Immature natural killer cell (primary cell): ENCODE measurements at places on chromosomes 4 and X. TPM values are rescaled to one million over a fixed set of nuclear protein-coding genes. Genes with fewer than 3 reads are reported as not detected.

- no peak for DNase-seq
- H3K4me3 ChIP-seq = no peak overlapping the region
- no peaks in the 10 kb centered on the region for H3K36me3 ChIP-seq
- peaks cover 9% of the 10 kb centered on the region for H3K4me1 ChIP-seq
- no peak overlapping the region for H3K27ac ChIP-seq
- peaks cover 6% of the 10 kb centered on the region for H3K27me3 ChIP-seq
Observed at GRCh38 chr4:182825786-182826185, 91.4 kb downstream of the DCTD start.

GRCh38 chrX:32597777-32598176 is 613.6 kb downstream of the DMD start:
- no peaks in the 10 kb centered on the region for H3K36me3 ChIP-seq
- H3K4me3 ChIP-seq = no peak overlapping the region
- no peak for DNase-seq
- no peaks in the 10 kb centered on the region for H3K4me1 ChIP-seq

DNA sequence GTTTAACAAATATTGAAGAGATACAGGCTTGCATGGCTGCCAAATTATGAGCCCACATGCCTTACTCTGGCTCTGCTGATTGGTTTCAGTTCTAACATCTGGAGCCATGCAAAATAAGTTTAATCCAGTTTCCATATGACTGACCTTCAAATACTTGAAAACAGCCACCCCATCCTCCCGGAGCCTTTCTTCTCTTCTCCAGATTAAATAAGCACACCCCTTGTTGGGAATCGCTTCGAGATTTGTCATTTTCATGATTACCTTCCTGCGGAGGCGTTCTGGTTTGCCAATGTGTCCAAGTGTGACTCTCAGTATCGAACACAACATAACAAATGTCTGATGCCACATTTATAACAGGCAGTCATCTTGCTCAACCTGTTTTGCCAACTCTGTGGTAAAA is 101.6 kb upstream of the JADE1 start:
- no peak for DNase-seq
- no peaks in the 10 kb centered on the region for H3K27me3 ChIP-seq
- H3K4me1 ChIP-seq = peaks cover 3% of the 10 kb centered on the region
- no peak overlapping the region for H3K27ac ChIP-seq
- no peak overlapping the region for H3K4me3 ChIP-seq
- H3K36me3 ChIP-seq = no peaks in the 10 kb centered on the region

- no peaks in the 10 kb centered on the region for H3K4me1 ChIP-seq
- no peak for DNase-seq
- H3K4me3 ChIP-seq = no peak overlapping the region
- H3K27ac ChIP-seq = no peak overlapping the region
- no peaks in the 10 kb centered on the region for H3K27me3 ChIP-seq
- no peaks in the 10 kb centered on the region for H3K36me3 ChIP-seq
Observed at GRCh38 chrX:35841872-35842271, 43.7 kb downstream of the MAGEB16 start.

DNA sequence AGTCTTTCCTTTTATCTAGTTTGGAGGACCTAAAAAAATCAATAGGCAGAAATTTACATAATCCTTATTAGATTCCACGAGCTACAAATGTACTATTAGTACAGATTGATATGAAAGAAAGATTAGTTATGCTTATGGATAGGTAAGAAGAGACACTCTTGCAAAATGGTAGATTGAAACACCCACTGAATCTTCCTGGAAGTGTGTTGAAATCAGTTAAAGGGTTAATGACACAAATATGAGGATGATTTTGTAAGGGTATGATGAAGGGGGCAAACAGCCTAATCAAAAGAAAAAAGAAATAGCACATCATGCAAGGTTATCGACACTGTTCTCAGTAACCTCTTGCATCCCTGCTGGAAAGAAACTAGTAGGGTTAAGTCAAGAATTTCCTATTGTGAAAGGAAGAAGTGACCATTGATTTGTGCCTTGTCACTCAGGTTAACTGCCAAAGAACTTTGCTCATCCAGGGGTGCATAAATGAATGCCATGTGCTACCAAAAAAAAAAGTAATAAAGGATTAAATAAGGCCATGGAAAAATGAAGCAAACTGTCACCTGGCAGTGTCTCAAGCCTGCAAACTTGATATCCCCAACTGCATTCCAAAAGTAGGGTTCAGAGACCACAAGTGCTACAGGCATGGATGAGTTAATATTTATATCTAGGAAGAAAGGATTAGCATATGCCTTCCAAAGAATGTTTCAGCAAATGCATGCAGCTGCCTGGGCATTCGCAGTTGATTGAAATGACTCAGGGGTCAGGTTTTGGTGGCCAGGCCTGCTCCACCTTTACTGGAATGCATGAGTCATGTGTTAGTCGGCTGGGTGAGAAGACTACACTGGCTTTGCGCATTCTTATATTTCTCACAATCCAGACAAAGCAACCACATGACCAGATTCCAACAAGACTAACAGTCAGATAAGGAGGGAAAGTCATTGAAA is 78.3 kb upstream of the ATXN3L start:
- H3K4me1 ChIP-seq = peaks cover 23% of the 10 kb centered on the region
- H3K27me3 ChIP-seq = peaks cover 5% of the 10 kb centered on the region
- H3K27ac ChIP-seq = no peak overlapping the region
- no peak for DNase-seq
- H3K36me3 ChIP-seq = peaks cover 2% of the 10 kb centered on the region

- no peak for DNase-seq
- peaks cover 5% of the 10 kb centered on the region for H3K27me3 ChIP-seq
- H3K27ac ChIP-seq = no peak overlapping the region
Observed at GRCh38 chrX:131650637-131651410, 107.0 kb downstream of the OR13H1 start.

- DNase-seq = no peak
- H3K36me3 ChIP-seq = no peaks in the 10 kb centered on the region
- no peak overlapping the region for H3K27ac ChIP-seq
- H3K27me3 ChIP-seq = peaks cover 13% of the 10 kb centered on the region
- no peaks in the 10 kb centered on the region for H3K4me1 ChIP-seq
Observed at GRCh38 chr4:48913346-48913745, 6.8 kb upstream of the OCIAD2 start.

DNA sequence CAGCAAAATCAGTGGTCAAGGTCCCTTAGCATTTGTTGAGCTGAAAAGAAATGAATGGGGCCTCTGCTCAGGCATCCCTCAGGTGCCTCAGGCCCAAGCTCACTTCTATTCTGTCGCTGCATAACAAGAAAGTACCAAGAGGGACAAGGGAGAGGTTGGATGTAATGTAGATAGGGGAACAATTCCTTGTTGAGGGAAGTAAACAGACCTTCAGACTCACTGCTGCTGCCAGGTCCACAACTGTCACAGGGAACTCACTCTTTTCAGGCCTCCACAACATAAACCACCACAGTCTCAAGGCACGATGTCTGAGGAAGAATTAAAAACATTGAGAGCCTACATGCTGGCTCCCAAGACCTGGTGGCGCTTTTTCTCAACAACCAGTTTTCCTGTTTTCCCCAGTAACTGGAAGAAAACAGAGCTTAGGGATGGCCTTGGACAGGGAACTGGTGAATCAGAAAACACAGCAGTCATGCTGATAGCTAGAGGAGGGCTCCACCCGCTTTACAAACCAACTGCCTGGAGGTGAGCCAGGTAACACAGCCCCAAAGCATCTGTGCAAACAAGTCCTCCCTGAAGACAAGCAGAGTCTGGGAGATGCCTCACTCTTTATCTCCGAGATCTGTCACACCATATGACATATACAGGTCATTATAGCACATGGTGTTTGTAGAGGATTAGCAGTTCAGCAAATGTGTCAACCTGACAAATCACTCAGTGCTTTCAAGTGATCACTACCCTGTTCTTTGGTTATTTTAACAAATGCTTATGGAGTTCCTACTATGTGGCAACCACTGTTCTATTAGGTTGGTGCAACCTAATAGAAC is 14.3 kb upstream of the AWAT1 start:
- H3K27ac ChIP-seq = no peak overlapping the region
- H3K27me3 ChIP-seq = peaks cover 7% of the 10 kb centered on the region
- DNase-seq = no peak
- no peaks in the 10 kb centered on the region for H3K4me1 ChIP-seq
- H3K4me3 ChIP-seq = no peak overlapping the region

GRCh38 chrX:95291561-95291960 is 1393.1 kb upstream of the DIAPH2 start:
- peaks cover 4% of the 10 kb centered on the region for H3K27me3 ChIP-seq
- no peak overlapping the region for H3K4me3 ChIP-seq
- no peak for DNase-seq
- H3K27ac ChIP-seq = no peak overlapping the region

TLR6 gene
- polyA plus RNA-seq = 1.9 TPM

FRG2 gene
- polyA plus RNA-seq = not detected
